Bone marrow (tissue), 2 donors: ENCODE measurements at places on chromosomes 4 and X.

DNA sequence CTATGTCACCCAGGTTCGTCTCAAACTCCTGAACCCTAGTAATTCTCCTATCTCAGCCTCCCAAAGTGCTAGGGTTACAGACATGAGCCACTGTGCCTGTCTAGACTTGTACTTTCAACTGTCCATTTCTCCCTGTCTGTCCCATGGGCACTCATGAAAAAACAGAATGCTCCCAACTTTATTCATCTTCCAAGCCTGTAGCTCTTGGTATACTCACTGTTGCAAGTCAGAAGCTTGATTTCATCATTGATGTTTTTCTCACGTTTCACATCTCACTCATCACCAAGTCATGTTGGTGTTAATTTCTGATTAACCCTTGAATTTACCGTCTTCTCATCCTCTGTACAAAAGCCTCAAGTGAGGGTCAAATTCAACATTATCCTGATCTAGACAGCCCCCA lies 7.3 kb upstream of the SRP72 start:
- no peak for DNase-seq

DNA sequence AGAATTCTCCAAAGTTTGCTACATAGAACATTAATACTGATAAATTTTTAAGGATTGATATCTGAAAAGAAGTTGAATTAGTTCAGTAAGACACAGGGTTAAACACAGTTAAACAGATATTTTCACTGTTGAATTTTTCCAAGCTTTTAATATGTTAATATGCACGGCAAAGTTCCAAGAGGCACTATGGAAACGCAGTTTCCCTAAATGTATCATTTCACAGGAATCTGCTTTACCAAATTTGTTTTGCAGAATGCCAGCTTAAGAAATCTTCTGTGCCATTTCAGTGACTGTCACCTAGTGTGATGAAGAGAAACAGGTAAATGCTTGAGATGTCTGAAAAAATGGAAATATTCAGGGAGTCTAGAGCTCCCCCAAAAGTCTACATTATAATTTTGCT lies 395.9 kb upstream of the GRIA3 start:
- DNase-seq, result no peak

- no peak for DNase-seq
Measured at GRCh38 chrX:3679669-3680068, 33.8 kb downstream of the PRKX start.

DNA sequence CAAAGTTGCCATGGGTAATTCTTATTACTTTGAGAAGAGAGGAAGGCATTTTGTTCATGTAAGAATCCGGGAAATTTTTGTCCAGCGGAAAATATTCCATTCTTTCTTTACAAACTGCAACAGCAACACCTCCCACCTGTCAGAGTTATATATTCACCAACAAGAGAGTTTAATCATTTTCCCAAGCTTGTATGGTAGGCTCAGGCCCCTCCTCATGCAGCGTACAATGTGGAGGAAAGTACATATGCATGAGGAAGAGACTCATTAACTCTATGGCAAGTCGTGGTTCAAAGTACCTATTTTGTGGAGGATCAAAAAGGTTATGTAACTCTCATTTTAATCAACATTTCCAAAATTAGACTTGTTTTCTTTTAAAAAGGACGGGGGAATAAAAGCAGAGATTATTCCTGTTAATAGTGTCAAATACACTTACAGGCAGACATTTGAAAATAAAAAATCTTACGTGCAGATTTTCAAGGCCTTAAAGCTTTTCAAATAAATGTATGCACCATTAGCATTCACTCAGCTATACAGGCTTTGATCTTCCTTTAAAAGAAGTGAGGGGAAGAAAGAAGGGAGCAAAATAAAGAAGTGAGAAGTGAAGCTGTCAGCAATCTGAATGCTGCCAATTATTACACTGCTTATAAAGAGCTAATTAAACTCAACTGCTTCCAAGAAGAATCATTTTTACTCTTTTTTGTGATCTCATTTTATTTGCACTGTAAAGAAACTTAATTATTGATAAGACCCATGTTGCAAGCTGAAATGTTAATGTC lies 204.8 kb downstream of the FAT4 start:
- no peak for DNase-seq

GRCh38 chr4:114156371-114156770 lies 176.9 kb upstream of the ARSJ start:
- no peak for DNase-seq

DNA sequence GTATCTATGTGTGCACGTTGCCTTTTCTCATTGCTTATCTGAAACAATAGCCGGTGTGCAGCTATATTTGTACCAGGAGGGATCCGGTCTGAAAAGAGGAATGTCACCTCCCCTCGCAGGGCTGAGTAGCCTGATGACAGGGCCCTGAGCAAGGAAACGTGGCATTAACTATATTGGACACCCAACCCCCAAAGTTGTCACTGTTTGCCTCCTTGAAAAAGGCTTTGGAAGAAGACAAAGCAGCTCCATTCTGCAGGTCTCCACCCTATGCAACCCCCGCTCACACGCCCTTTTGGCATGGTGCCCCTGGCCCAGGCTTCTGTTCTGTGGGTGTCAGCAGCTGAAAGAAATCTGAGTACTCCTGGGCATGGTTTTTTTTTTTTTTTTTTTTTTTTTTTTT lies 8.2 kb downstream of the PRRG3 start:
- no peak for DNase-seq

GRCh38 chr4:114807357-114807756 lies 208.8 kb downstream of the UGT8 start:
- no peak for DNase-seq

DNA sequence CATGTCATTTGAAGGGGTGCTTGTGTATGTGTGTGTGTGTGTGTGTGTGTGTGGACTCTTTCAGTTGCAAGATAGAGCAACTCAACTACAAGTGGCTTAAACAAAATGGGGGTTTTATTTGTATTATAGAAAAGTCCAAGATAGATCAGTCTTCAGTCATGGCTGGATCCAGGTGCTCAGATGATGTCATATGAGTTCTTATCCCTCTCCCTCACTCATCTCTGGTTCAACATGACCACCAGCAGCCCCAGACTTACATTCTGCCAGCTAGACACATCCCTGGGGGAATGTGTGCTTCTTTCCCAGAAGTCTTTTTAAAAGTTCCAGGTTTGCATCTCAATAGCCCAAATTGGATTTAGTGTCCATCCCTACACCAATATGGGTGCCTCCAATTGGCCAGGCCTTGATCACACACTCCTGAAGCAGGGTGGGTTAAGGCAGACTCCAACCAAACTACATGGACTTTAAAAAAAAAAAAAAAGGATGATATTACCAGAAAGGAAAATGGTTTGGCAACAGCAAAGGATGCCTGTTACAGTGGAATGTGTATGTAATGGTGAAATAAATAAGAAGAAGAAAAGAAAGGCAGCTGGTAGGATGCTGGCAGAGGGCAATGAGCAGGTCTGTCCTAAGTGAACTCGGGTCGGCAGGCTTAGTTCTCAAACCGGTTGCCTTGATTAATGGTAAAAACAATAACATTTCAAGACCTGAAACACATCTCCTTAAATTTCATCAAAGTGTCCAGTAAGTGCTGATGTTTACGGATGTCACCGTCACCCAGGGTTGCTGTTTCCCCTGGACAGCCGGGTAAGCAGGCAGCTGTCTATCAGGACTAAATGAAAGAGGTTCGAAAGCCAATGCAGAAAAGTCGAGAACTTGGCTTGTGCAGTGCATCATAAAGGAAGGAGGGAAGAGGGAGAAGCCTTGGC lies 107.7 kb downstream of the SMIM20 start:
- DNase-seq, result no peak

GRCh38 chrX:39426101-39426500 lies 624.8 kb downstream of the MID1IP1 start:
- DNase-seq, result no peak

- DNase-seq, result no peak
Measured at GRCh38 chrX:120790118-120790517, 85.5 kb downstream of the CT47B1 start.

GRCh38 chr4:109662771-109663170 lies 40.5 kb downstream of the CASP6 start:
- DNase-seq, result no peak

DNA sequence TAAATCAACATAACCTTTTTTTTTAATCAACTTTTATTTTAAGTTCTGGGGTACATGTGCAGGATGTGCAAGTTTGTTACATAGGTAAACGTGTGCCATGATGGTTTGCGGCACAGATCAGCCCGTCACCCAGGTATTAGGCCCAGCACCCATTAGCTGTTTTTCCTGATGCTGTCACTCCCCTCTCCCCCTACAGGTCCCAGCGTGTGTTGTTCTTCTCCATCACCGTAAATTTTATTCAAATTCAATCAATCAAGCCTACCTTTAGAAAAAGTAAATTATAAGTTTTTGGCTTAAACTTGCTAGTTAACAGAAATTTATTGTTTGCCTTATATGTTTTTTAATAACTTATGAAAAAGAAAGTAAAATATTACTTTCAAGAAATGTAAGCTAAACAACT lies 25.9 kb downstream of the TIGD2 start:
- no peak for DNase-seq
